ENCODE measurements at places on chromosomes 3 and 15.
A peak's percentile ranks its signal among the peaks of the same experiment; 100 is the strongest.

DNA sequence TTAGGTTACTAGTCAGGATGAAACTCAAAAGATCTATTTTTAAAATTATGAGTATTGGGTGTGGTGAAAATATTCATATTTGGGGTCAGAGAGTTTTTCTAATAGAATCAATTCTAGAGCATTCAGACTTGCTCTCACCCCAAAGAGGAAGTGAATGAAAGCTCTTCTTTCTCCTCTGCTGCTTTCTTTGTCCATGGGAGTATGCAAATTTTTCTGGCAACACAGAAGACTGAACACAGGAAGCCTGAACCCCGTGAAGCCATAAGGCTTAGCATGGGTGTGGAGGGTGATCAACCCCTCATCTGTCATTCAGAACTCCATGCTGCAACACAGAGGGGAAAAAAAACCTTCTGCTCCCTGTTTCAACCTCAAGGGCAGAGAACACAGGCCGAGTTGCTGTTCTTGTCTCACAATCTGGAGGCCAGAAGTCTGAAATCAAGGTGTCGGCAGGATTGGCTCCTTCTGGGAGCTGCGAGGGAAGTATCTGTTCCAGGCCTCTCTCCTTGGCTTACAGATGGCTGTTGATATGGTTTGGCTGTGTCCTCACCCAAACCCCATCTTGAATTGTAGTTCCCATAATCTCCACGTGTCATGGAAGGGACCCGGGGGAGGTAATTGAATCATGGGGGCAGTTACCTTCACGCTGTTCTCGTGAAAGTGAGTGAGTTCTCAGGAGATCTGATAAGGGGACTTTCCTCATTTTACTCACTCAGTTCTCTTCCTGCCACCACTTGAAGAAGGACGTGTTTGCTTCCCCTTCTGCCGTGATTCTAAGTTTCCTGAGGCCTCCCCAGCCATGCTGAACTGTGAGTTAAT is 33.7 kb upstream of the CD47 start:
- DNase-seq: no peak

DNA sequence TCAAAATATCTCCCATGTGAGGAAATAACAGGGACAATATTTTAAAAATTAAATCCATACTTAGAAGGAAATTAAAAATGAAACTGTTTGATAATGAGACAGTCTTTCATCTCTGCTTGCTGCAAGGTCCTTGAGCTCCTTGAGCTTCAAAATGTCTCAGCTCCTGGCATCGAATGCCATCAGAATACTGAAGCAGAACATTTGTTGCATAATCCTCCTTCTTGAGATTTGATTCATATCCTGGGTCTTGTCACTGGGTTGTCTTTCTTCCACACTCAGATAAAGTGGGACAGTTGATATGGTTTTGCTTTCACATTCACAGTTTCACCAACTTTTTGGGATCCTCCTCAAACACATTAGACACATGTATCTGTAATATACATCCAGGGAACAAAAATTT is 27.8 kb downstream of the COL8A1 start:
- DNase-seq: no peak

GRCh38 chr3:115947325-115947724 is 324.0 kb downstream of the GAP43 start:
- DNase-seq: no peak

GRCh38 chr15:99507504-99508310 is 58.1 kb upstream of the MEF2A start:
- DNase-seq: no peak

- no peak for DNase-seq
These were observed 19.8 kb downstream of the SYNM start for GRCh38 chr15:99124641-99125040.

GRCh38 chr3:53780171-53780570 is 66.0 kb downstream of the CHDH start:
- DNase-seq: no peak

GRCh38 chr3:27127195-27127594 is 242.0 kb downstream of the NEK10 start:
- no peak for DNase-seq

- DNase-seq: peak; percentile 4
These were observed 41.9 kb upstream of the SLC41A3 start for GRCh38 chr3:126125781-126126251.

DNA sequence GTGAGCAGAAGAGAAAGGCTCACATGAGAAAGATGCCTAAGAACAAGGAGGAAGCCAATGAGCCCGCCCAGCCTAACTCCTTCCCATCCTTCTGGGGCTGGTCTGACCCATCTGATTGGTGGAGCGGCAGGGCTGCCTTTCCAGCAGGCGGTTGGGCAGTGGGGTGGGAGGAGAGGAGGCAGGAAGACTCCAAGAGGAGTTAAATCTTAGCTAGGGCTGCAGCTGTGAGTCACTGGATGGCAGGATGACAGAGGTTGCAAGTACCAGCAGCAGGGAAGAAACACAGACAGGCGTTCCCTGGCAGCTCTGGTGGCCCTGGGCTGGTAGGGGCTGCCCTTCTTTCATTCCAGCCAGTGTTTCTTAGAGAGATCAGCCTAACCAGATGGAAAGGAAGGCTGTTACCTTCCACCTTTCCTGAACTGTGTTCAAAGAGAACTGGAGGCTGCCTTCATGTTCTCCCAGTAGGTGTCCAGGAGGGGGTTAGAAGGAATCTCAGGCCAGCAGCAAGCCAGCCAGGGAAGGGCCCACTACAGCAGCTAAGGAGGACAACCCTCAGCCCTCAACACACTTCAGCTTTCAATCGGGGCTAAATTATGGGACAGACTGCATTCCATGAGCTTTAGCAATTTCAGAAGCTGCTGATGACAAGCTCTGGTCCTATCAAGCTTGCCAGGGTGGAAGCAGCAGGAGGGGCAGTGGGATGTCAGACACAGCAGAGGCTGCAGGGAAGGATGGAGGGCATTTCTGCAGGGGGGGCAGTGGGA is 50.3 kb downstream of the CHSY1 start:
- DNase-seq: peak; percentile 81

DNA sequence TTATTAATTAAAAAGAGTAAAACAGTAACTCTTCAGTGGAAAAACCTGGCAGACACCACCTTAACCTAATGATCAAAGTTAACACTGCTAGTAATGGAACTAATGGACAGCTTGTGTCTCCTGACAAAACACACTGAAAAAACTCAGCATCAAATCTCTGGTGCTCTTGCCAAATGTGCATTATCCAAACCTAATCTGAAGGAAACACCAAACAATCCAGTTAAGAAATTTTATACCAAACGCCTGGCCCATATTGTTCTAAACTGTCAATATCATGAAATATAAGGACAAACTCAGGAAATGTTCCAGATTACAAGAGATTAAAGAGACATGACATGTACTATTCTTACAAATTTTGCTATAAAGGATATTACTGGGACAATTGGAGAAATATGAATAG is 10.4 kb downstream of the RSL24D1 start:
- no peak for DNase-seq

- no peak for DNase-seq
These were observed 68.2 kb upstream of the TJP1 start for GRCh38 chr15:29890336-29891095.

- no peak for DNase-seq
These were observed 8.4 kb downstream of the GMNC start for GRCh38 chr3:190854062-190854461.

DNA sequence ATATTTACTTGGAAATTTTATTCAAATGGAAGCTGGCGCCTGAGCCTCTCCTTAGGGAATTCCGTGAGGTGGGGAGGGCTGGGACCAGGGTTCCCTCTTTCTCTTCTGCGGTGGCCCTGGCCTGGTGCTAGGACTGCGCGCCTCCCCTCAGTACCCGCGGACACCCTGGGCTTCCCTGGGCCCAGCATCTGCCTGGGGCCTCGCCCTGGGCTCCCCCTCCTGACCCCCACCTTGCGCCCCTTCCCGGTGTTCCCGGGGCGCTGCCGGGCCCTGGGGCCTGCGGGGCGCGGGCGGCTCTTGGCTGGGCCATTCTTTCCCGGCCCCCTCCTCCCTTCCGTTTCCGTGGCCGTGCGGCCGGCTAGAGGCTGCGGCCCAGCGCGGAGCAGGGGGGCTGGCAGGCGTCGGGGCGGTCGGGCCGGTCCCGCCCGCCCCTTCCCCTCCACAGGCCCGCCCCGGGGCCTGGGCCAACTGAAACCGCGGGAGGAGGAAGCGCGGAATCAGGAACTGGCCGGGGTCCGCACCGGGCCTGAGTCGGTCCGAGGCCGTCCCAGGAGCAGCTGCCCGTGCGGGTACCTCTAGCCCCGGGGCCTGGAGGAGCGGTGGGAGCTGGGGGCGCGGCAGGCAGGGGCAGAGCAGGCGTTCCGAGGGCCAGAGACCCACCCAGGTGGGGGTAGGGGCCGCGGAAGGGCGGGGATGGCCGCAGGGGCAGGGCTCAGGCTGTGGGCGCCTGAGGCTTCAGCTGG is at the start of gene FES:
TSS of gene FES (plus strand) at position 529 of the 743 bp plus-strand sequence. CDS start 542 bp downstream, outside the sequence.
- DNase-seq: peak; percentile 67

DNA sequence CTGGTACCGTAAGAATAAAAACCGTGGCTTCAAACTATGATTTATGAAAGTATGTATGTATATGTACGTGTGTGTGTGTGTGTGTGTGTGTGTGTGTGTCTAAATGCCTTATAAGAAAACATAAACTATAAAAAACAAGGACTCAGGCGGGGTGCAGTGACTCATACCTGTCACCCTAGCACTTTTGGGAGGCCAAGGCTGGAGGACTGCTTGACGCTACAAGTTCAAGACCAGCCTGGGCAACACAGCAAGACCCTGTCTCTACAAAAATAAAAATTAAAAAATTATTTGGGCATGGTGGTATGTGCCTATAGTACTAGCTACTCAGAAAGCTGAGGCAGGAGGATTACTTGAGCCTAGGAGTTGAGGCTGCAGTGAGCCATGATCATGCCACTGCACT is 29.1 kb downstream of the CCPG1 start:
- no peak for DNase-seq

DNA sequence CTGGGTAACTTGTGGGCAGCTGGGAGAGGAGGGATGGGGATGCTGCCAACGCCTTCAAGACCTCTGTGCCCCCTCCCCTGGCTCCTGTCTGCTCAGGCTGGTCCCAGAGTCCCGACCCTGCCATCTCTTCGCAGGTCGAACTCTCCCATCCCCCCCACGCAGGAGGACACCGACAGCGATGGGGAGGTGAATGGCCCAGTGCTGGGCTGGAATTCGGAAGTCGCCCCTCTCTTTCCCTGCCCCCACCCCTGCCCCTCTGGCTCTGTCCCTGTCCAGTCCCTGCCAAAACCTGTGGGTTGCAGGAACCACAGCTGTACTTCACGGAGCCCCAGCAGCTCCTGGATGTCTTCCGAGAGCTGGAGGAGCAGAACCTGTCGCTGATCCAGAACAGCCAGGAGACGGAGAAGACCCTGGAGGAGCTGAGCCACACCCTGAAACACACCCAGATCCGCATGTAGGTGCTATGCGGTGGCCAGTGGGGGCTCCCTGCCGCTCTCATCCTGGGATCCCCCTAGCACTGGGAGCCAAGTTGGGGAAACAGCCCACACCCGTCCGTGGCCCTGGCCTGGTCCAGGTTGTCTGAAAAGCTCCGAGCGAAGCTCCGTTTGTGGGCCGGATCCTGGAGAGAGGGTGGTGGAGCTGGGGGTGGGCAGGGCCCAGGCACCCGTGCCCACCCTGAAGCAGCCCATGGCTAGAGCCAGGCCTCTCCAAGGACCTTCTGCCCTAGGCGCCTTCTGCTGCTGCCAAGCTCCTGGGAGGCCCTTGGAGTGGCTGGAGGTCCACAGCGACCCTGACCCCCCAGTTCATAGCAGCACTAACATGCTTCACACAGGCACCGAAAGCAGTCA is 28.7 kb downstream of the CFAP100 start:
- no peak for DNase-seq

GRCh38 chr3:42847731-42848130 is 27.9 kb downstream of the CYP8B1 start:
- peak; percentile 14 for DNase-seq

DNA sequence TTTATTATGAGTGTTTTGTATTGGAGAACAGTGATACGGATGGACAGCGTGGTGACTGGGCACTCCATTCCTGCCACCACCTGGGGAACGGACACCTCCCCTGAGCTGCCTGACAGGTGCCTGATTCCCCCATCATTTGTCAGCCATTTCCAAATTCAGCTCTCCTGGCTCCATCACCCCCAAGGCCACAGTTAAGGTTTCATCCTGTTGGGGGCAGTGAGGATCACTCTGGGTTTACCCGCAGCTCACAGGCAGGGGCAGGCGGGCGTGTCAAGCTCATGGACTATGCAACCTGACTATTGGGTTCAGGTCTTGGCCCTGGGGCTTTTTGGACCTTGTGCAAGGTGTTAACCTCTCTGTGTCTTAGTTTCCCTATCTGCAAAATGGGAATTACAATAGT is 76.3 kb downstream of the RAB11A start:
- peak; percentile 45 for DNase-seq

- peak; percentile 56 for DNase-seq
These were observed 691 bp downstream of the MAP2K1 start for GRCh38 chr15:66387163-66388042.

DNA sequence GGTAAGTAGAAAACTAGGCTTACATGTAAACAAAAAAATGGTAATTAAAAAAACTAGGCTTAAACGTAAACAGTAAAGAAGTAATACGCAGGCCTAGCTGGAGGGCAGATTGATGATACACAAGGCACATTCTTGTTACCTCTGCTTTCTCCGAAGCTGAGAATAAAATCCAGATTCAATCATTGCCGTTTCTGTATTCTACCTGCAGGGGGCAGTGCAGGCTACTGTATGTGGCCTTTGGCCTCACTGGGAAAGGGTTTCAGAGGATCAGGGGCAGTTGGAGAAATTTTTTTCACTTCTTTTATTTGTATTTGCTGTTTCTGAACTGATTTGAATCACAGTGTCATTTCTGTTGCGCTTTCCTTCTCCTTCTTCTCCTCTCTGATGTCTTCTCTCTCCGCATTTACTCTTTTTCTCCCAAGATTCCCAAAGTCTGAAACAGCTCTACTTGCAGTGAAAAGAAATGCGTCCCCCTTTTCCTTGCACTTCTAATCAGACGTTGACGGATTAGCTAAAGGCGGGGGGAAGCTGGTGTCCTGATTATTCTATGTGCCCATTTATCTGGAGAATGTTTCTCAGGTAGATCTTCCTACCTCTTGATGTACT is 67.1 kb upstream of the MCTP2 start:
- DNase-seq: peak; percentile 67

Data from WTC11 (cell line).